Activated CD8-positive, alpha-beta memory T cell treated with anti-CD3 and anti-CD28 coated beads for 4 hours (primary cell): ENCODE measurements at places on chromosomes 4 and X.

DNA sequence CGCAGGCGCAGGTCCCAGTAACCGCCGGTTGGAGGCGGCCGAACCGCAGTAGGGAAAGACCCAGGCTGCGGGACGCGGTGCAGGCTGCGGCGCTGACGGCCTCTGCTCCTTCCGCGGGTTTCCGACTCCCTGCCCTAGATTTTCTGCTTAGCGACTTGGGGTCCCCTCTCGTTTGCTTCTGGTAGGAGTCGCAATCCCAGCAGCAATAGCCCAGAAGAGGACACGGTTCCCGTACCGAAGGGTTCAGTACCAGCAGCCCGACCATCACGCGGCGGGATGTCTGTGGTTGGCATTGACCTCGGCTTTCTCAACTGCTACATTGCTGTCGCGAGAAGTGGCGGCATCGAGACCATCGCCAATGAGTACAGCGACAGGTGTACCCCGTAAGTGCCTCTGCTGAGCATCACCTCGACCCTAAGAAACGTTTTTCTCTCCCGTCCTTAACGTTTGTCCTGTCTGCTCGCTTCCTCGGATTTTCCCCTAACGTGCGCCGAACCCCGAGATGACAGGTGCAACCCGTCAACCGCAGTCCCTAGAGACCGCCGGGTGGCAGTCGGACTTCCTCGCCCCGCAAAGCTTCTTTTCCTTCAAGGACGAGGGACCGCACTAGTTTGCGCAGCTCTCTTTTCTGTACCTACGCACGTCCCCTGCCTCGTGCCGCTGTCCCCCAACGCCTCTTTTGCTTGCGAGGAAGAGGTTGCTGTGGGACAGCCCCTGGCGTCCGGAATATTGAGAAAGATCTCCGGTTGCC lies at the start of gene HSPA4L:
Gene HSPA4L (plus strand): TSS at position 48 of the 751 bp plus-strand sequence. CDS start 229 bp downstream, at position 277.
- no peak for DNase-seq

DNA sequence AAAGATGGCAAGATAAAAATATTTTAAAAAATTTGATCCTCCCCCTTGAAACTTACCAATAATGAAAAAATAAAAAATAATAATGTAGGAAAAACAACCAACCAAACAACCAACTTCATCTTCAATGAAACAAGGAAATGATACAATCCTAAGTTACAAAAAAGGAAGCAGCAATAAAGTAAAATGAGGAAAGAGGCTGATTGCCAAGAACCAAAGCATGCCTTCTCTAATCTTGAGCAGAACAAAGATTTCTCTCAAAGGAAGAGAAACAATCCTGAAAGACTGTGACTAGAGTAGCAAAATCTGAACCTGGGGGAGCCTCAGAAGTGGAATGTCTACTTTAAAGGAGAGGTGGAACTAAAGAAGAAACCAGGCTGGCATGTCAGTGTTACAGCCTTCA lies 10.9 kb upstream of the WDFY3 start:
- no peak for DNase-seq

- no peak for DNase-seq
Measured at GRCh38 chr4:6046526-6047129, 28.4 kb upstream of the C4orf50 start.

- DNase-seq: no peak
Measured at GRCh38 chr4:26484032-26484515, 6.2 kb downstream of the CCKAR start.

GRCh38 chrX:17485391-17485790 lies 110.4 kb downstream of the NHS start:
- DNase-seq: no peak

DNA sequence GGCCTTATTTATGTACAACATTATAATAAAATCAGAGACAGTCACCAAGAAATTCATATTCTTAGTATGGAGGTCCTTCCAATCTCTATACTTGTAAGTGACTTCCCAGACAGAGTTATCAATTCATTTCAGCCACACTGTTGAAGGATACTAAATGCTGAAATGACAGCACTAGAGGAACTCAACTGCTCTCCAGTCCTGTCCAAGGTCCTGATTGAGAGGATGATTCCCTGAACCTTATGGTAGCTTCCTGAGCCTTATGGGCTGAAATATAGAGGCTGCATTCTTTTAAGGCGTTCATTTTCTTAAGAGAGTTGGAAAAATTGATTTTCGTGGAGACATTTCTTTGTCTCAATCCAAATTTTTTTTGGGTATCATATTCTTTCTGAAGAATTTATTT lies 205.9 kb downstream of the TLL1 start:
- no peak for DNase-seq

DNA sequence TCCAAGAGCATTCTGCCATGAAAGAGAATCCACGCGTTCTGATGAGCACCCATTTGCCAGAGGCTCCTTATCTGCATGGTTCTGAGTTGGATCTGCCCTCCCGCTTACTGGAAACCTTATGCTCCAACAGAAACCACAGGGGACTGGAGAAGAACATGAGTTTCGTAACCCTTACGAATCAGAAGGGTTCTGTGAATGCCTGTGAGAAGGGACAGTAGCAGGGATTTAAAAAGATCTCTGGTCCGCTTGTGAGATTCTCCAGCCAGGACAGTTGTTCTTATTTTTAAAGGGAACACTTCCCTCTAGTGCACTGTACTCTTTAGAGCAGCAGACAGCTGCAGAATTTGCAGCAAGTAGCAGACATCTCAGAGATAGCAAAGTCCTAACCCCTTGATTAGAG lies 22.5 kb upstream of the CENPU start:
- no peak for DNase-seq

- DNase-seq: no peak
Measured at GRCh38 chr4:743463-744211, 38.0 kb downstream of the PCGF3 start.

GRCh38 chrX:3621414-3621813 lies 92.0 kb downstream of the PRKX start:
- DNase-seq: no peak

DNA sequence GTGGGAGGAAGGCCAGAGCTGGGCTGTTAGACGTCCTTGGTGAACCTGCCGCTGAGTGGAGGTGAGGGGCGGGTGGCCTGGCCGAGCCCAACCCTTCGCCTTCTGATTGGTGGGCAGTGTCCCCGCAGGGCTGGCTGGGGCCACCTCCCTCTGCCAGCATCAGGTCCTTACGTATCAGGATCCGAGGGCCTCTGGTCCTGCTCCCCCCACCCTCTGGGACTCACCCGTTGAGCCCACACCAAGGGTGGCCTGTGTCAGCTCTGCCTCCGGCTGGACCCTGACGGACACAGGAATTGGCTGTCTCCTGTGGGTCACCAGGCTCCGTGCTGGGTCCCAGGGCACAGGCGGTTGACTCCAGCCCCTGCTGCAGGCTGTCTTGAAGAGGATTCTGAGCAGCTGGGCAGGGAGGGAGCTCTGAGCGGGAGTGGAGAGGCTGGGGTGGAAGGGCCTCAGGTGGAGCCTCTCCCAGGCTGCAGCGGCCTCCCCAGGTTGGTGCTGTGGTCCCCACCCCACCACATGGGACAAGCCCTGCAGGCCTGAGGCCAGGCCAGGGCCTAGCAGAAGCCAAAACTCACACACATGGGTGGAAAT lies 58.4 kb upstream of the NKX1-1 start:
- no peak for DNase-seq

DNA sequence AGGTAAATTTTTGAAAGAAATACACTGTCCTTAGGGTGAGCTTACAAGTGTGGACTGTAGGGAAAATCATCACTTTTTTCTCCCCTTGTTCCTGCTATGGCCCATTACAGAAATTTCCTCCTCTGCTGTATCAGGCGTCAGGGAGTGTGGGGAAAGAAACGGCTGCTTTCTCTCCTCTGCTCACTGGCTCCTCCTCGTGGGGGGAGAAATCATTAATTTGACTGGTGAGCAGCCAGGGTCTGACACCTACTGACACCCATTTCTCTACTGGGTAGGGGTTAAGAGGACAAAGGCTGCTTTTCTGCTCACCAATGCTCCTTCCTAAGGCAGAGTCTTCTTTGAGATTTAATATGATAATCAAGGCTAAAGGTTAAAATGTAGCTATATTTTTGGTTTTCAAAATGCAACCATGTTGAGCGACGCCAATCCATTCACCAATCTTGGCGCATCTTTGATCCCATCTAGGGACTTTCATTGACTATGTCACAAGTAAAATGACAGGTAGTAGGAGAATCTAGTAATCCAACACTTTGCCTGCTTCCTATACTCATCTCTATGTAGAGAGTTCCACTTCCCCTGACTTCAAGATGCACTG lies 25.1 kb downstream of the SETD7 start:
- DNase-seq: peak; percentile 38

- no peak for DNase-seq
Measured at GRCh38 chr4:145531859-145532258, 50.2 kb downstream of the SMAD1 start.

DNA sequence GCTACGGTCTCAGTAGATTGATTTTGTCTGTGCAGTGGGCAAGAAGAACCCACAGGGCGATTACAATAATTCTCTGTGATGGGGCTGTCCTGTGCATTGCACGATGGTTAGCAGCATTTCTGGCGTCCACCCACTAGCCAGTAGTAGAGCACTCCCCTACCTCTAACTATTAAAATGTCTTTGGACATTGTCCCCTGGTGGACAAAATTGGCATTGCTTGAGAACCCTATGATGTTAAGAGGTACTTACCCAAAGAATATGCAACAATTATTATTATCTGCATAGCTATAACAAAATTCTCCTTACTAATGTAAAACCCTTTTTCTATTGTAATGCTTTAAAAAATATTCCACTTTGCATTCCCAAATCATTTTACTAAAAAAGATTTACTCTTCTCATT lies 109.5 kb upstream of the VCX3A start:
- no peak for DNase-seq

DNA sequence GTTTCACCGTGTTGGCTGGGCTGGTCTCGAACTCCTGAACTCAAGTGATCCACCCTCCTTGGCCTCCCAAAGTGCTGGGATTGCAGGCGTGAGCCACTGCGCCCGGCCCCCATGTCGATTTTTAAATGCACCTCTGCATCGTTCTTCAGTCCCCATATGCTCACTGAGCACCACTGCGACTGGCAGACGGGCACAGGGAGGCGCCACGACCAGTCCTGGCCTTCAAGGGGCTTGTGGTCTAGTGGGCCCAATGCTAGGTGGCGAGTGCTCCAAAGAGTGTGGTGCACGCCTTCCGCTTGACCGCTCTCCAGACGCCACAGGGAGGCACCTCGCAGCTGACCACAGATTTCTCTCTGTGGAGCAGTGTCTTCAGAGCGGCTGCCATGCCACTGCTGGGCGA lies 11.7 kb upstream of the MSANTD1 start:
- DNase-seq: no peak

- peak; percentile 53 for DNase-seq
Measured at GRCh38 chr4:16225863-16226815, at the start of gene TAPT1. TSS of gene TAPT1 (minus strand) at chr4:16226471. CDS start at chr4:16226457, 14 bp downstream.

GRCh38 chrX:57232658-57233360 lies 53.7 kb upstream of the FAAH2 start:
- no peak for DNase-seq

DNA sequence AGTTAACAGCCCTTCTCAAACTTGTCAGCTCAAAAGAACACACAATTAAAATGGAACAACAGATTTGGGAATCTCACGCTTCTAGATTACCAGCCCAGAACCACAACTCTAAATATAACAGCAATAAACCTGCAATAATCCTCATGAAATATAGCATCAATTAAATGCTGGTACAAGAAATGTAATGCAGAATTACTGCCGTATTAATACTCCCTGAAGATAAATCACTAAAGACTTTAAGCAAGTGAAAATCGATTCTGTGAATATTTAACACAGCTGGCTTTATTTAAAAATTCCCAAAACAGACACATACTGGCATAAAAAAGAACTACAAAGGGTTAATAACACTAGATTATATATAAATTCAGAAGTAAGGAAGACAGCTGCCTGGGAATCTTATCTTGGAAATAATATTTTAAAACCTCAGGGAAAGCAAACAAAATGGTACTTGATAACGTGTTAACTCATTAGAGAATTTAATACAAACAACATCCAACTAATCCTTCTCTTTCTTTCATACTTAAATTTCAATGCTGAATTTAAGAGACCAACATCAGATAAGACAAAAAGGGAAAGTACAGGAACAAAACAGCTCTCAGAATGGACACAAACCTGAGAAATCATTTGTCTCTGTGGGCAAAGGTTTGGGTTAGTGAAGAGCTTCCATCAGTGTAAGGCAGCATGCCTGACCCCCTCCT lies 34.7 kb downstream of the APBB2 start:
- DNase-seq: no peak

GRCh38 chrX:2500803-2501558 lies at the start of the genes DHRSX and ZBED1:
TSS of gene DHRSX (minus strand) at chrX:2500976. CDS start at chrX:2500925, 51 bp downstream.
TSS of gene ZBED1 (minus strand) at chrX:2500976. CDS start at chrX:2490719, 10,257 bp downstream.
- no peak for DNase-seq

- no peak for DNase-seq
Measured at GRCh38 chr4:120316416-120316815, 249.8 kb upstream of the MAD2L1 start.

GRCh38 chr4:154208424-154208823 lies 283.2 kb downstream of the DCHS2 start:
- DNase-seq: no peak

DNA sequence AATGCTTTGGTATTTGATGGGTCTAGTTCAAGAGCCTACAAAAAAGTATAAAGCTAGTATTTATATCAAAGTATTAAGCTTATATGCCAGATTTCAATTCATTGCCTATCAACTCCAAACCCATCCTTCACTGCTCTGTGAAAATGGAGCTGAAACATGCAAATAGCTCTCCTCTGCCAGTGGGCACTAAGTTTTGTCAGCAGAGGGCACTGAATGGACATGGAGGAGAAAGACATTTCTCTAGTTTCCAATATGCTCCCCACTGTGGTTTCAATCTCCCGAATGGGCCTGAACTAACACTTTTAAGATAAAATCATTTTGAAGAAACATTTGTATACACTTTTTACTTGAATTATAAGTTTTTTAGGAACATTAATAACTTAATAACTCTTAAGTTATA lies 12.4 kb downstream of the PPID start:
- no peak for DNase-seq

- DNase-seq: no peak
Measured at GRCh38 chr4:108646706-108647105, 3.7 kb upstream of the OSTC start.

DNA sequence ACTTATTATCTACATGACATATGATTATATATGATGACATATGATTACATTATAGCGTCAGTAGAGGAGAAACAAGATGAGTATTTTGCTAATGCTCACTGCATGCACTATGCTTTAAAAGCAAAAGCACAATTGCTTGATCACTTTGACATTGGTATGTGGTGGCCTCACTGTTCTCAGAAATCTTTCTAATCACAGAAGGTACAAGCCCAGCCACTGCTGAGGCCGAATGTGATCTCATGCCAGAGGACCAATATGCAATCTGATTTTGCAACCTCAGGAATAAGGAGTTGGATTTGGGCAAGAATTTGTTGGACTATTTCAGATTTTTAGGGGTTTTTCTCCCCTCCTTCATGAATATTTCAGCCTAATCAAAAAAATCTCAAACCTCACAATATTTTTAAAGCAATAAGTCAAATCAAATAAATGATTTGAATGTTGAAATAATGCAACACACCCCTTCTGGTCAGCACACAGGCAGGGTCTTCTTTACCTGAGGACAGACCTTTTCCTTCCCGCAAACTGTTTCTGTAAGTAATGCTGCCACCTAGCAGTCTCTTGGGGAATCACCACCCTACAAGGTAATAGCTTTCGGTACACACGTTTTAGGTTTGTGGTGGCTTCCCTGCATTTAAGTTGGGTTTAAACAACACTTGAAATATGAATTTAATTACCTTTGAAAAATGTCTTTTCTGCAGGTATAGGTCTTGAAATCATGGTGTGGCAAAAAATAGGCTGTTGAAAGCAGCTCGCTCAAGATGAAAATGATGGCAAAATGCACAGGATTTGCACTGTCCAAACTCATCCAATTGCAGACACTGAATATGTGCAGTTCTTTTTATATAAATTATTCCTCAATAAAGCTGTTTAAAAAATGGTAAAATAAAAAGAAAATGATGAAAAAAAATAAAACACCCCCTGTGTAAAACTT lies 4.8 kb upstream of the CXCL13 start:
- DNase-seq: no peak

- no peak for DNase-seq
Measured at GRCh38 chr4:170227928-170228327, 138.2 kb upstream of the AADAT start.
